Hematopoietic multipotent progenitor cell treated with erythropoietin and hydrocortisone succinate and interleukin-3 and kit ligand, for 4 days (in vitro differentiated cells): ENCODE measurements at places on chromosomes 6 and 20.

GRCh38 chr20:51862796-51863195 lies 60.5 kb upstream of the SALL4 start:
- DNase-seq, result no peak

DNA sequence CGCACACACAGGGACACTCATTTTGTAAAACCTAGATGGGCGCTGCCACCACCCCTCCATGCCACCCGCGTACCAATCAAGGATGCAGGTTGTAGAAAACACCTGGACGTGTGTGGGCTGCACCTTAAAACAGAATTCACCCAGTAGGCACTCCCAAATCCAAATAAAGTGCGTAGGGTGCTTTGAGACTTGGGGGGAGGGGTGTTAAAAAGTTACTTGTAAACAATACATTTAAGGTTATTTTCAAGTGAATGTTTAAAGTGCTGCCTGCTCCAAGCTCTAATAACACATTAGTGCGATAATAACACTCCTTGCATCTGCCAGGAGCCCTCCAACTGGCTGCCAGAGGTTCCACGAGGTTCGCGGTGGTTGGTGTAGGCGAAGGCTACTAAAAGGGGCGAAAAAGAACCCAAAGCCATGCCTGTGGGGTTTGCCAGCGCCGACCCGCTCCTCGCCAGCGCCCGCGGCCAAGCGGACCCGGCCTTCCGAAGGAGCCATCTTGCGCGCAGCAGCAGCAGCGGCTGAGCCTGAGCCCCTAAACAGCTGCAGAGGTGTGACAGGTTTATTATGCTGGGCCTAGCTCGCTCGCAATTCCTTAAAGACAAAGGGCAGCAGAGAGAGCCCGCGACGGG lies 11.5 kb downstream of the FOXC1 start:
- DNase-seq, result no peak

DNA sequence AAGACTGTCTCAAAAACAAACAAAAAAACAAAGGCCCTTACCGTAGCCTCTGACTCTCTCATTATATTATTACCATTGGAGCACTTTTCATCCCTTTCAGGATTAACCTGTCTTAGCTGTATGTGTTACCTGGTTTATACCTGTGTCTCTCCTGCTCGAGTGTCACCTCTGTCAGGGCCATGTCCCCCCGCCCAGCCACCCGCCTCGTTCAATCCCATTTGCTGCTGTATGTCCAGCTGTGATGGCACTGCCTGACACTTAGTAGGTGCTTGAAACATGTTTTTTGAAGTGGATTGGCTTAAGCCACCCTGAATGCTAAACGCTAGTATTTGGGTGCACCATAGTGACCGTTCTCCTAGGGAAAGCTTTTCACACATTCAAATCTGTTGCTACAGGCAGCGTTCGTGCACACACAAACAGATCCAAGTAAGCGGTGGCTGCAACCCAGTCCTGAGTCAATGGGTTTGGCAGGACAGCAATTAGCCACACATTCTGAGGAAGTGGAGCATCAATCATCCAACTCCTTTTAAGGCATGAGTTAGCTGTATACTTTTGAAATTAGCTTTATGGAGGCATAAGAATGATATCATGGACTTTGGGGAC lies 98.9 kb upstream of the ZNF217 start:
- DNase-seq, result peak; percentile 75

GRCh38 chr20:12056839-12057238 lies 139.1 kb downstream of the BTBD3 start:
- peak; percentile 54 for DNase-seq

GRCh38 chr20:63656451-63656850 lies 1.7 kb upstream of the RTEL1 start:
- no peak for DNase-seq

GRCh38 chr6:144485531-144485930 lies 200.4 kb downstream of the UTRN start:
- no peak for DNase-seq

DNA sequence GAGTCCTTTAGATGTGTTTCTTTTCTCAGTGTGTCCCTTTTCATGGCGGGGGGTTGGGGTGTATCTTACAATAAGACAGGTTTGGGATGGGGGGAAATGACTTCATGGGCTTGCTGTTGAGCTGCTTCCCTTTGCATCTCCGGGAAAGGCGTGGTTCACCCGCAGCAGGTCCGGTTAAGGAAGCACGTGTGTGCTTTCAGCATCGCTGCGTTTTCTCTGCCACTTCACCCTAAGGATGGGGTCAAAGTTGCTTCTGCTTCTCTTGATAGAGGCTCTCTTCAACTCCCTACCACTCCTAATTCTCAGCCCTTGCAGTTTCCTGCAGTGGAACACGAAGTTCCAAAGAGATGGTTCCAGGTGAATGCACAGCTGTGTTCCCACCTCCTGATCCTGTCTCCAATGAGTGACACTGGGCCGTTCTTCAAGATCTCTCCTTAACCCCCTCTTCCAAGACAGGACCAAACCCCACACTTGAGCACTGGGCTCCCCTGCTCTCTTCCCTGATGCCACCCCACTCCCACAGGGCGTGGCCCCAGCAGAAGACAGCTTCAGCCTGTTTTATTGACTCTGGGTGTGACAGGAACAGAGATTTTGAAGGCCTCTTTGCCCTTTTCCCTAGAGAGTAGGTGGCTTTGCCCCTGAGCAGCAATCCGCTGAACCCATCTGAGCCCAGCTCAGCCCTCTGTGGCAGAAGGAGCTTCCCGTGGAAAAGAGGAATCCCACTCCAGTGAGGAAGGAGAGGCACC lies 85.2 kb downstream of the PLEKHG1 start:
- DNase-seq, result peak; percentile 7

DNA sequence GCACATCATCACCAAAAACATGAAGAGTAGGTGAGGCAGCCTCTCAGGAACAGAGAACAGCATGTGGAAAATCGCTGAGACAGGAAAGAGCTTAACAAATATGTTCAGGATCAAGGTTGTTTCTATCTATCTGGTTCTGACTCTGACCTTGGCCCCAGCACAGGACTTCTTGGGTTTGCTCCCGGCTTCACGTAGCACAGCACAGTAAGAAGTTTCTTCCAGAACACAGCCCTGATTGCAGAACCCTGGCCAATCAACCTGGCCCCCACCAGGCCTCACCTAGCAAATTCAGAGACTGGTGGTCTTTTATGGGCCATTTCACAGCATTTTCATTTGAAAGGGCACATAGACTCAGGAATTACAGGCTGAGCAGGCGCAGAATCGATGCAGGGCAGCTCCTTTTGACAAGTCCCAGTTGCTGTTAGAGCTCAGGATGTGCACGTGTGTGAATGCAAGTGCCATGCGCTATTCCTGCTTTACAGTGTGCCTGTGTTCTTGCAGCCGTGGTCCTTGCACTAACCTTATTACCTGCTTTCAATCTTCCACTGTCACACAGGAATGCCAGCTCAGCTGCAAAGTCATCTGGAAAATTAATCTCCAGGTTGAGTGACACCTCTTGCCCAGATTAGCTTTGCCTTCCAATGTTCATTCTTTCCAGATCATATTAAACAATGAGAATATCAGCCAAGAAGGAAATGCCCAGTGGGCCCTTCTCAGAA lies 100.5 kb upstream of the SLC2A12 start:
- no peak for DNase-seq

GRCh38 chr20:35774391-35774790 lies 2.6 kb downstream of the PHF20 start:
- DNase-seq, result no peak

DNA sequence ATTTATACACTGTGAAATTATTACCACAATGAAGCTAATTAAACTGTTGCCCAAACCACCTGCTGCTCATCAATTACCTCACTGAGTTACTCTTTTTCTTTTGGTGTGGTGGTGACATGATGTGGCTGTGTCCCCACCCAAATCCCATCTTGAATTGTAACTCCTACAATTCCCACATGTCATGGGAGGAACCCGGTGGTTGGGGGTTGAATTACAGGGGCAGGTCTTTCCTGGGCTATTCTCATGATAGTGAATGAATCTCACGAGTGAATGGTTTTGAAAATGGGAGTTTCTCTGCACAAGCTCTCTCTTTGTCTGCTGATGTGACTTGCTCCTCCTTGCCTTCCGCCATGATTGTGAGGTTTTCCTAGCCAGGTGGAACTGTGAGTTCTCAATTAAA lies 145.0 kb downstream of the LRRC1 start:
- DNase-seq, result no peak

GRCh38 chr20:50821994-50822393 lies 27.1 kb downstream of the BCAS4 start:
- DNase-seq, result no peak

GRCh38 chr20:36975099-36975818 lies 23.8 kb upstream of the SAMHD1 start:
- peak; percentile 42 for DNase-seq

GRCh38 chr6:25652007-25652515 lies at the start of gene SCGN:
TSS of gene SCGN (plus strand) at chr6:25652215. CDS start at chr6:25652404, 189 bp downstream.
- DNase-seq, result peak; percentile 88

DNA sequence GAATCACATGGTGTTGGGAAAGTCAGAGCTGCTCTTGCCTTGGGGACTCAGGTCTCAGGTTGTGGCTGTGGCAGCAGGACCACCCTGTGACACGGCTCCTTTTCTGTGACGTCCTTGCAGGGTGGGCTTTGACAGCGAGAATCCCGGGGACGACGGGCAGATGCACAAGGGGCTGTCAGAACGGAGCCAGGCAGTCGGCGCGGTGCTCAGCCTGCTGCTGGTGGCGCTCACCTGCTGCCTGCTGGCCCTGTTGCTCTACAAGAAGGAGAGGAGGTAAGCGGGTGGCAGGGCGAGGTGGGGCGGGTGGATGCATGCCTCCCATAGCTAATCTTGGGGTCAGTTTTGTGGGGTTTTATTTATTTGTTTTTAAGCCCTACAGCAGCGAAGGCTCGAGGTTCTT lies 19.2 kb upstream of the SLC22A1 start:
- DNase-seq, result peak; percentile 4

DNA sequence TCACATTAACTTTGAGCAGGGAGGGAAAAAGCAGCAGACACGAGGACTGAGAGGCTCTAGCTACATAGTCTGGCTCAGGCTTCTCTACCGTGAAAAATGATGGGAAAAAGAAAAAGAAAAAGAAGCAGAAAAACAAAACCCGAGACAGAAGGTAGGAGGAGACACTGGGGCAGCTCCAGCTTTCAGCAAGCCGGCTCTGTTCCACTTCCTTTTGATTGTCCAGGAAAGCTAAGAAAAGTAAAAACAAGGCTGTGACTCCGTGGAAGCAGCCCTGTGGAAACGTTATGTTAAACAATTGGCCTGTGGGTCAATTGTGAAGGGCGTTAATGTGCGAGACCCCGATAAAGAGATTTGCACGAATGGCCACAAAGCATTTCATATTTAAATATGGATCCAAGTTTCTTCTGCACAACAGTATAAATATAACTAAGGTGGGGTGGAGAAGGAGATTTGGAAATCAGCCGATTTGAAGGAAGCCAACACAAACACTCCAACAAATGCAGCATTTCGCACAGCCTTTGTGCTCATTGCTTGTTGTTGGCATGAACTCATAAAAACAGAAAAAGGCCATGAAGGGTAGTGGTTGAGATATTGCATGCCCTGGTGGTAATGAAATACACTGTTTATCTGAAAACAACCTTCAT lies 236.9 kb upstream of the JAG1 start:
- no peak for DNase-seq

GRCh38 chr6:84263557-84263956 lies 36.1 kb upstream of the CEP162 start:
- no peak for DNase-seq

GRCh38 chr6:129508477-129509145 lies 201.4 kb downstream of the ARHGAP18 start:
- peak; percentile 25 for DNase-seq

GRCh38 chr6:144898052-144898689 lies 613.0 kb downstream of the UTRN start:
- no peak for DNase-seq
